Body of pancreas (tissue), 4 donors: ENCODE measurements at places on chromosomes 4 and X.

- peak; percentile 39 for DNase-seq
These were observed 12.2 kb upstream of the ODAM start for GRCh38 chr4:70183168-70183939.

GRCh38 chr4:41538017-41538733 lies at the start of gene LIMCH1:
Gene LIMCH1, plus strand, starts transcription at chr4:41538157. Its CDS starts 67,839 bp downstream, at chr4:41605996.
- peak; percentile 7 for DNase-seq

DNA sequence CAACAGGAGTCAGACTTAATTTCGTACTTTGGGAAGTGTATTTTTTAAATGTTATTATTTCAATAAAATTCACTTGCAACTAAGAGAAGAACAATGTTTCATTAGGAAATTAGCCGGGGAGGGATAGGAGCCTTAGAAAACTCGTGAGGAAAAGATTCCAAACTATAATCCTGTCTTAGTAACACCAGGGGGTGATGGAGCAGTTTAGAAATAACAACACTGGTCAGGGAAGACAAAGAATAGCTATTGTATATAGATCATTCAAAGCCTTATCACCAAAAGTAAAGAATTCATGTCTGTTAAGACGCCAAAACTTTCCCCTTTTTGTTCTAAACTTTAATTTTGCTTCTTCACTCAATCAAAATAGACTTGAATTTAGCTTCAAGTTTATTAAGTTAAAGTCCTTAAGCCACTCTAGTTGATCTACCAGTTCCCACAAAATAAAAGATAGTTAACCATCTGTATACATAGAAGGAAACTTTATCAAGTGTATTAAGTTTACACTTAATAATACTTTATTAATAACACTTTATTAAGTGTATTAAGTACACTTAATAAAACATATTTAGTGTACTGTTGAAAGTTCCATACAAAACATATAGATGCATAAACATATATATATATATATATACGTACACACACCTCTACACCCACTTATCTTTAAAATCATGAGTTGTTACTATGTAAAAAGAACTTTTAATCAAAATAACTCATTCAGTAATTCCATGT lies 60.5 kb downstream of the ARAP2 start:
- no peak for DNase-seq

GRCh38 chr4:139552517-139553307 lies 3.3 kb downstream of the SETD7 start:
- DNase-seq, result no peak

DNA sequence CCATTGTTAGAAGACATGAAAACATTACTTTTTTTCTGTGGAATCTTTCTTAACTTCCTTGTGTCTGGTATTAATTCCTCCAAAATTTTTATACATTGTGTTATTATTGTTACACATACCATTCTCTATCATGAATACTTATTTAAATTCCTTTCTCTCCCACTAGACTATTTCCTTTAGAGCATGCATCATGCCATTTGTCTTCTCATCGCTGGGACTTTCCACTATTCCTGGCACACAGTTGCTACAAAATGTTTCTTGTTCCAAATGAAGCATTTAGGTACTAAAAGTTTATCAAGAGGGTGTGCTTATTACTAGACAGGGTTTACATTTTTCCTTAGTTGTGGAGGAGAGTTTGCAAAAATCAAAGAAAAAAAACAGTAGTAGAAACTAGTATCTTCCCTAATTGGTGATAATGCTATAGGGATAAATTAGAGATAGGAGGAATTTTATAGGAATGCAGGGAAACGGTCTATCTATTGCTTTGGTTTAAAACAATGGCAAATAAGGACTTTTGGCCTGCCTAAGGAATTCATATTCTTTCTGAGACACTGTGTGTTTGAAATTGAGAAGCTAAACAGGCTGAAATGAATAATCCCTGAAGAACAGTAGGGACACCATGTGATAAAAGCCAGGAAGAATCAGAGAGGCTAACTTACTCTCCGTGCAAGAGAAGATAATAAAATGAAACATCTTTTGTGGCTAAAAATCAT lies 187.5 kb upstream of the TBC1D9 start:
- no peak for DNase-seq

DNA sequence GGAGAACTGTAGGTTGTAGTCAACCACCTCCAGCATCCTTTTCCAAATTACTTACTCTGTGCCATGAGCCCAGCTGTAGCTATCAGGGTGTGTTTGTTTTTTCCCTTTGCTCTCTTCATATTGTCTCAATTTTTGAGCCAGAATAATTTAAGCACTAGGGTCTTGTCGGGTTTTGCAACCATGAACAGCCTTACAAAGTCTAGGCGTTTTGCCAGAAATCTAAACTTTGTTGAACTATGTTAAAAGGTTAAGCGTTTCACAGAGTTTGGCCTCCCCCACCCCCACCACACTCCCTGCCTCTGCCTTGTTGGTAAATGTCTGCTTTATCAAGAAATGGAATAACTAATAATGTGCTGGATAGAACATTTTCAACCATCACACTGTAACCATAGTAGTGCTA lies 190.6 kb upstream of the TTC29 start:
- DNase-seq, result no peak
